ENCODE measurements at places on chromosomes 6 and 20.

- no peak for DNase-seq
These were observed 195.0 kb downstream of the SYNDIG1 start for GRCh38 chr20:24664266-24664986.

- DNase-seq = no peak
These were observed 137.5 kb downstream of the ATXN1 start for GRCh38 chr6:16623731-16624130.

- DNase-seq = no peak
These were observed 39.9 kb downstream of the JARID2 start for GRCh38 chr6:15285682-15286294.

GRCh38 chr6:54194067-54194466 lies 82.8 kb downstream of the MLIP start:
- no peak for DNase-seq

DNA sequence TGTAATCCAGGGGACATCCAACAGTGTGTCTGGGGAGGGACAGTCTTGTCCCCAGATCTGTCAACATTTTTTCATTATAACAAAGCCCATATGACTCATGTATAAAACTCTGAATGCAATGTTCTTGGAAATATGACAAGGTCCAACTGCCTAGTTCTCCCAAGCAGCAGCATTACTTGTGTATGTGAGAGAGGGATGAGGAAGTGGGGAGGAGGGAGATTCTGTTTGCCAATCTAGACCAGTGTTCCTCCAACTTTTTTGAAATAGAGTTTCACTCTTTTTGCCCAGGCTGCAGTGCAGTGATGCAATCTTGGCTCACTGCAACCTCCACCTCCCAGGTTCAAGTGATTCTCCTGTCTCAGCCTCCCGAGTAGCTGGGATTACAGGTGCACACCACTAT lies 394.8 kb downstream of the DHX35 start:
- no peak for DNase-seq

DNA sequence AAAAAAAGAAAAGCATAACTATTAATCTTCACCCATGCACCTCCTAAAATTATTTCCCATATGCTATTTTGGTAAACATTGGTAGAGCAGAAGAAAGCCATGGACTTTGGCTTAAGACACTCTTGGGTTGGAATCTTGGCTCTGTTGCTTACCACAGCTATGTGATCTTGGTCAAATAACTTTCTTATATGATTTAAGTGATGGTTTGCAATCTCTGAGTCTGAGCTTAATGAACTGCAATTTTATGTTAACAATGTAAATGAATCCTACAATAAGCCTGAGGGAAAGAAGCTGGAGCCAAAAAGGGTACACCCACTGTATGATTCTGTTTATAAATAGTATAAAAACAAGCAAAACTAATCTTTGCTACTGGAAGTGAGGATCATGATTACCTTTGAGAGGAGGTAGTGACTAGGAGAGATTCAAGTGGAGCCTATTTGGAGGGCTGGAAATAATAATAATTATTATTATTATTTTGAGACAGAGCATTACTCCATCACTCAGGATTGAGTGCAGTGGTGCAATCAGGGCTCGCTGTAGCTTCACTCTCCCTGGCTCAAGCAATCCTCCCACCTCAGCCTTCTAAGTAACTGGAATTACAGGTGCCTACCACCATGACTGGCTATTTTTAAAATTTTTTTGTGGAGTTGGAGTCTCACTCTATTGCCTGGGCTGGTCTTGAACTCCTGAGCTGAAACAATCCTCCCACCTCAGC lies 34.5 kb downstream of the ABRACL start:
- DNase-seq = no peak

- DNase-seq = no peak
These were observed 17.6 kb upstream of the HLA-F start for GRCh38 chr6:29705389-29706231.

DNA sequence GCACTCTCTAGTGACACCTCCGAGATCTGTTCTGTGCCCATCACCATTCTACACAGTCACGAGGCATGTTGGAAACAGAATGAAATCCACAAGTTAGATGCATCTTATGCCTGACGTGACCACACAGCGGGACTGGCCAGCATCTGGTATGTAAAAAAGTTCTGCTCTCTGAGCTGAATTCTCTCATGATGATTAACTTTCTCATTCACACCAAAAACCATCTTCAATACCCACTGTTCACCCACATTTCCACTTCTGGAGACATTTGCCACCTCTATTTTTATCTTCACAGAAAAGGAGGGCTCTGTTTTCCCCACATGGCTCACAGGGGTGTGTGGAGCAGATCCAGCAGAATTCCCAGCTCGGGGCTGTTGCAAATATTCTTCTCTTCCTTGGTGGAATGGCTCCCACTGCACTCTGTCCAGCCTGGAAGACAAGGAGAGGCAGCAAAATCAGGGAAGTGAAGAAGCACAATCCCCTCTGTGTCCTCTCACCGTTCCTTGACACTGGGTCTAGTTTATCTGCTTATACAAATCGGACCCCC lies 303.4 kb downstream of the TAF4 start:
- DNase-seq = no peak

- DNase-seq = peak; percentile 75
These were observed at the start of gene LAMA5 for GRCh38 chr20:62367136-62367632. TSS of gene LAMA5 (minus strand) at chr20:62367312. CDS start at chr20:62367245, 67 bp downstream.

DNA sequence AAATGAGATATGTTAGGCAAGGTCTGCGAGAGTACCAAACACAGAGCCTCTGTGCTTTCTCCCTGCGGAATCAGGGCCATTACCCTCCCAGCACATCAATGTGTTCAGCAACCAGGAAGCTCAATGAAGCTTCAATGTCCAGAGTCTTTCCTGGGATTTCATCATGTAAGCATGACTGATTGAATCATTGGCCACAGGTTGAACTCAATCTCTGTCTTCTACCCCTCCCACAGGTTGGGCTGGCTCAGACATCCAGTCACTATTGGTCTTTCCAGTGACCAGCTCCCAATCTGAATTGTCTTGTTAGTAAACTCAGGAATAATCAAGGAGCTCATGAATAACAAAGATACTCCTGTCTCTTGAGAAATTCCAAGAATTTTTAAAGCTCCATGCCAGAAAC lies 2.7 kb upstream of the DTD1 start:
- DNase-seq = no peak

GRCh38 chr6:21931641-21932335 lies 338.2 kb downstream of the SOX4 start:
- no peak for DNase-seq

DNA sequence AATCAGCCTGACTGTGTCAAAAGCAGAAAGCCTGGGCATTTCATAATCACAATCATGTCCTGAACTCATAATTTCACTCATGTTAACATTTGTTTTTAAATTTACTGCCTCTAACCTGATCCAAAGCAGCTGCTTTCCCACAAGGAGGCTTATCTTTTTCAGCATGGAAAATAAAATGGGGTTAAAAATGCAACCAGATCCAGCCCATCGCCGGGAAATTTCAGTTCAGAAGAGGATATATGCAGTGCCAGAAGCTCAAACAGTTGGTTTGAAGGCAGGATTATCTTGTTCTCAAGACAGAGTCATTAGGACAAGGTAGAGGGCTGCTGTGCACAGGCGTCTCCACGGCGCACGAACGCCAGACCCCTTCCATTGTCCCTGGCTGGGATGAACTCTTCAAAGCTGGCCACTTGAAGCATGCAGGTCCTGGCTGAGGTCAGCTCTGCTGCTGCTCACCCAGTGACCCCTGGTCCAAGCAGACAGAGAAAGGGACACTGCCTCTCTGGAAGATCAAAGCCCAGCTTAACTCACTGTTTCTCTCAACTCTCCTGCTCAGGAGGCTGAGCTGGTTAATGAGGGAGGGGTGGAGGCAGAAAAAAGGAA lies 191.1 kb upstream of the HEY2 start:
- DNase-seq = no peak

DNA sequence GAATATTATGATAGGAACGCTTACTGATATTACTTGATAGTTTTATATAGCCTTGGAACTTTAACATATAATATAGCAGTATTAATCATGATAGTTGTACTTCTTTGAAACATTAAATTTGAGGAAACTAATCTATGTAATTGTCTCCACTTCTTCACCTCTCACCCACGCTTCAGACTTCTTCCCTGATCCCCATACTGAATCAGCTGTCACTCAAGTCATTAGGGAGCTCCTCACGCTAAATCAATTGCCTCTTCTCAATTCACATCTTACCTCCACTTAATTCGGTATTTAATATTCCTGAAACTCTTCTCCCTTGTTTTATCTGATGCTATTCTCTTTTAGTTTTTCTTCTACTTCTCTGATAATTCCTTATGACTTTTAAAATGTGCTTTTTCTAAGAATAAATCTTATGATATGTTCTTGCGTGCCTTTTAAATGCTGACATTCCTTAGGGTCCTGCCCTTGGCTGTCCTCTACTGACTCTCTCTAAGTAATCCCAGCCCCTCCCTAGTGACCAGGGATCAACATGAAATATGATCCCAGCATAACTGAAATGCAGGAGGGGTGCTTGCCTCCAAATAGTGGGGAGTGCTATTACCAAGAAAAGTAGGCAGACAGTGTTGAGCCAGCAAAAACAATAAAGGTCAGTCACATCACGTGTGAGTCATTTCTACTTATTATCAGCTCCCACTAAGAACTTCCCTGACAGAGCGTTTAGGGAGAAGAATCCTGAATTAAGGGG lies 9.9 kb downstream of the ANKRD66 start:
- no peak for DNase-seq

GRCh38 chr20:18108326-18108725 lies 29.3 kb upstream of the KAT14 start:
- DNase-seq = no peak

GRCh38 chr6:32843331-32843978 lies 392 bp downstream of the PSMB8 start:
- no peak for DNase-seq

DNA sequence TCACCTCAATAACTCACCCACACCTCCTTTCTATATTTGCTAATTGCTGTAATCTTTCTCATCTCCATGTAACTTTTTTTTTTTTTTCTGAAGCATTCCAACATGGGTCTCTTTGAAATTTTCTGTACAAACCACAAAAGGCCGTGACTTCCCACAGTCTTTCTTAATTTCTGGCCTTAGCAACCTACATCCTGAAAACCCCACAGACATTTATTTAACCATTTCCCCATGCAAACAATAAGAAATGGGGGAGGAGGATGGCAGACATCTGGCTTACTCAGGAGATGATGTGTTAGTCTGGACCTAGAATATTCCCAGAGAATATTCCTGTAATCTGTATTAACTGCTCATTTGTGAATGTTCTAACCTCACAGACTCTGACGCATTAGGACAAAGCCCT lies 57.6 kb downstream of the MEP1A start:
- no peak for DNase-seq

DNA sequence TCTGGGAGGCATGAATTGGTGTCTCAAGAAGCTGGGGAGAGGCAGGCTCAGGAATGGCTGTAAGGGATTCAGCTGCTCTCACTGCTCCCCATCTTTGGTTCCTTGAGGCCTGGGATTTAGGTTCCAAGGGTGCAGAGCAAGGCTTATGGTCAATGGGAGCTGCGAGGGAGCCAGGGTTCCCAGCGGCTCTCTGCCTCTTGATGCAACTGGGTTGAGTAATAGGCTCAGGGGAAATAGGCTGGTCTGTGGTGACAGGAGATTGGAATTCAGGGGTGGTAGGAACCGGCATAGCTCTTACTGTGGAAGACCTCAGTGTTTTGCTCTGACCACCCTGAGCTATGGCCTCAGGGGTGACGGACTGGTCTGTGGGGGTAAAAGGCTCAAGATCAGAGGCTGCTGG lies 13.0 kb upstream of the NRM start:
- DNase-seq = no peak

DNA sequence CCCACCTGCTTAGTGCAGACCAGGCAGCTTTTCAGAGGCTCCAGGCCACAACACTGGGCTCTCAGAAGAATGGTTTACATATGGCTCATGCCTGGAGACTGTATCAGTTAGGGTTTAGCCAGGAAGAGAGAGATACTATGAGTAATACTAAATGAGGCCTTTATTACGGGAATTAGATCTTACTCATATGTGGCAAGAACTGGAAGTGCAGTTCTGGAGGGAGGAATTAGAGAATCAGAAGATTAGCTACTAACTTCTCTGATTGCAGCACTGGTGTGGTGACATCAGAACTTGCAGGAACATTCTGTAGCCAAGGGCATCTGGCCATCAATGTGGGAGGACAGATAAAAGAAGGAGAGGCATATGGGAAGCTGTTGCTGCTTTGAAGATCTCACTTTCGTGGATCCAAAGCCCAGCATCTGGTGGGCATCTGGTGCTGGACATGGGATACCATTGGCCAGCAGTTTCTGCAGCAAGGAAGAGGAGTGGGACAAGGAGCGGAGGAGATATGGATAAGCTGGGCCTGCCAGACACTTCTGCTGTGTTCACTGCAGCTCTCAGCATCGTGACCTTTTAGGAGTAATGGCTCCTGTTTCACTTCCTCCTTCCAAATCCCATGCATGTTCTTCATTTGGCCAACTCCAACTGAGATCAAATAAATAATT lies 248.5 kb downstream of the BTBD3 start:
- no peak for DNase-seq

DNA sequence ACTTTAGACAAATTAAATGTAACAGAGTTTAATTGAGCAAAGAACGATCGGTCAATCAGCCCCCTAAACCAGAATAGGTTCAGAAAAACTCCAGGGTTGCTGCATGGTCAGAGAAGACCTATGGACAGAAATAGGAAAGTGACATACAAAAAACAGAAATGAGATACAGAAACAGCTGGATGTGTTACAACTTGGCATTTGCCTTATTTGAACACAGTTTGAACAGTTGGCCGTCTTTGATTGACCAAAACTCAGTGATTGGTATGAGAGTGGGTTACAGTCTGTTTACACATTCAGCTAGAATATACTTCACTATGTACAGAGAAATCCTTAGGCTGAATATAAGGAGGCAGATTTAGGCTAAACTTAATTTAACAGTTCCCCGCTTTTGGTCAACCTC lies 19.9 kb downstream of the SRSF6 start:
- DNase-seq = no peak

DNA sequence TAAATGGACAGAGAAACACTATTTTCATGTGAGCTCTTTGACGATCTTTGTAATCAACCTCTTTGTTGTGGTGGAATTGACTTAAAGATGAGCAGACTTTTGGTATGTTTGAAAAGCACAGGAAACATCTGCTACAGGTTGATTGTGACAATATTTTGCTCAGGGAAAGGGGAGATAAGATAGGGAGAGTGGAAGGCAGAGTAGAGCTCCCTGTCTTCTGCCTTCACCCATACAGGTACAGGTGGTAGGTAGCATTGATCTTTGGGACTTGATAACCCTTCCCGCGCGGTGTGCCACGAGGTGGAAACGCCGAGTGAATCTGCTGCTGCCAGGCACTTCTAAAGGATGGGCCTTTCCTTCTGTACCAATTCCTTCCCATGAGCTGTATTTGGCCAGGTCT lies 183.6 kb downstream of the UTRN start:
- no peak for DNase-seq

- DNase-seq = no peak
These were observed 4.9 kb upstream of the CDSN start for GRCh38 chr6:31125162-31125561.
